Lower leg skin (tissue), 4 donors: ENCODE measurements at places on chromosomes 3 and 15.

GRCh38 chr3:87329065-87329464 lies 52.7 kb upstream of the POU1F1 start:
- no peak for DNase-seq

- no peak for DNase-seq
These were observed 410.4 kb downstream of the TUSC7 start for GRCh38 chr3:117120014-117120413.

DNA sequence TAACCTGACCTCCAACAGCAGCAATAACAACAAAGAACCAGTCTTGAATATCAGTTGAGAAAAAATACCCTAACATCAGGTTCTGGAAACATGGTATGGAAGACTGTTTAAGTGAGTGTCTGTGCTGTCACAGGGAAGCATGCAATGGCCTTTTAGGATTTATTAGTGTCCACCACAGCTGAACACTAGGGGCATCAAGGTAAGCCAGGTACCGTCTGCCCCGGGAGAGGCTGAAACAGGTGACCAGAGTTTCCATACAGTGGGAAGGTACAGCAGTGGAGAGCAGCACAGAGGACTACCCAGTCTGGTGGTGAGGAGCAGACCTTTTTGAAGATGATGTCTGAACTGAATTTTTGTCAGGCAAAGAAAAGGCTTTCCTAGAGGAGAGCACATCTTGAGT lies 18.4 kb downstream of the ZDHHC23 start:
- DNase-seq = no peak

DNA sequence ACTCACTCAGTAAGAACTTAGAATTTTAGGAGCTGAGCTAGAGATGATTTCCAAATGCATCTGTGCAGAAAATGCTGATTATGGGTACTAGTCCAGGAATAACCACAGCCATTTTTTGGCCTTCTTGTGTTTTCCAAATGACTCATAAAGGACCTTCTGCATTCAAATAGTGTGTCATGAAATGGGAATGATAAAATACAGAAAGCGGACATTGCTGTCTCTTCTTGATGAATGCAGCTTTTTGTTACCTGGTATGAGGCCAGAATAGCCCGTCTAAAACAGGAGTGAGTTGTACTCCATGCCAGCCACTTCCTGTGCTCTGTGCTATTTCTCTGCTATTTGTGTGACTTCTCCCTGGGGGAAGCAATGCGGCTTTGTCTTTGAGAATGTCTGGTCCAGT lies 20.5 kb upstream of the FRMD5 start:
- no peak for DNase-seq

GRCh38 chr3:45026038-45026437 lies at the start of gene CLEC3B:
Gene CLEC3B, plus strand, starts transcription at chr3:45026303. Its CDS starts 60 bp downstream, at chr3:45026363.
- no peak for DNase-seq

GRCh38 chr3:187821616-187822317 lies 76.5 kb upstream of the BCL6 start:
- no peak for DNase-seq

- no peak for DNase-seq
These were observed 120.7 kb upstream of the LINGO1 start for GRCh38 chr15:77753281-77753873.

DNA sequence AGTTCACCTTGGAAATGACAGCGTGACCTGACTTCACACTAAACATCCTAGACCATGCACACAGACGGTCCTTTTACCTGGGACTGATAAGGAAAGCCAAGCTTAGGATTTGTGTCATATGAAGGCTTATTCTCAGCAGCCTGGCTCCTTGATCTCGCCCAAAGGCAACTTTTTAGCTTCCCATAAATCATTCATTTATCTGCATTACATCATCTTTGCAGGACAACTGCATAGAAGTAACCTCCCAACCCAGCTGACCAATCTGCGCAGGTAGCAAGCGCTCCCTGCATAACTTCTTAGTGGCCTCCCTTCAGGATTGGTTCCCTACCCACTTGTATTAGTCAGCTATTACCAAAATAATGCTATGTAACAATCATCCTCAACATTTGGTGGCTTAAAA lies 389.9 kb upstream of the PROK2 start:
- no peak for DNase-seq

- DNase-seq = no peak
These were observed 296.4 kb downstream of the TUSC7 start for GRCh38 chr3:117005911-117006522.

- no peak for DNase-seq
These were observed 39.0 kb downstream of the IL12A start for GRCh38 chr3:160027541-160028195.

DNA sequence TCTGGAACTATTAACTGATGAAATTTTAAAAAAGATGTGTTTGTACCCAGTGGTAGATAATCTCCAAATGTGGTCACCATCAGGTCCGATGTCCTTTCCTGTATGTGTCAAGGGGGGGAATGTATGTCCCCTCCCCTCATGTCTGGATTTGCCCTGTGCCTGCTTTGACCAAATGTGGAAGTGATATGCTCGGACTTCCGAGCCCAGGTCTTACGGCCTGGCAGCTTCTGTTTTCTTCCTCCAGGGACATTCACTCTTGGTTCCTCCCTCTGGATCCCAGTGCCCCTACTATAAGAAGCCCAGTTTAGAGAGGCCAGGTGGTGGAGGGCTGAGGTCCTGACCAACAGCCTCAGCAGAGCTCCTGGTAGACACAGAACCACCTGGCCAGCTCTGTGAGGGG lies 75.5 kb downstream of the CCR1 start:
- DNase-seq = no peak

DNA sequence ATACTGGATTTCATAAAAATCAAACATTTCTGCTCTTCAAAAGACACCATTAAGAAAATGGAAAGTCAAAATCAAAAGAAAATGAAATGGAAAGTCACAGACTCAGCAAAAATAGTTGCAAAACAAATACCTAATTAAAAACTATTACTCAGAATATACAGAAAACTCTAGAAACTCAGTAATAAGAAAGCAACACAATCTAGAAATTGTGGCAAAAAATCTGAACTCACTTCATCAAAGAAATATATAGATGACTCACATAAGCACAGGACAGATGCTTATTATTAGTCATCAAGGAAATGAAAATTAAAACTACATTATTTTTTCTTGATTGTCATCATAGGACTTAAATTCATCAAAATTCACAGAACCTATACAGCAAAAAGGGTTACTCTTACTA lies 430.0 kb downstream of the SHQ1 start:
- DNase-seq = no peak

- DNase-seq = no peak
These were observed 167.3 kb upstream of the TBC1D5 start for GRCh38 chr3:17909714-17910113.

DNA sequence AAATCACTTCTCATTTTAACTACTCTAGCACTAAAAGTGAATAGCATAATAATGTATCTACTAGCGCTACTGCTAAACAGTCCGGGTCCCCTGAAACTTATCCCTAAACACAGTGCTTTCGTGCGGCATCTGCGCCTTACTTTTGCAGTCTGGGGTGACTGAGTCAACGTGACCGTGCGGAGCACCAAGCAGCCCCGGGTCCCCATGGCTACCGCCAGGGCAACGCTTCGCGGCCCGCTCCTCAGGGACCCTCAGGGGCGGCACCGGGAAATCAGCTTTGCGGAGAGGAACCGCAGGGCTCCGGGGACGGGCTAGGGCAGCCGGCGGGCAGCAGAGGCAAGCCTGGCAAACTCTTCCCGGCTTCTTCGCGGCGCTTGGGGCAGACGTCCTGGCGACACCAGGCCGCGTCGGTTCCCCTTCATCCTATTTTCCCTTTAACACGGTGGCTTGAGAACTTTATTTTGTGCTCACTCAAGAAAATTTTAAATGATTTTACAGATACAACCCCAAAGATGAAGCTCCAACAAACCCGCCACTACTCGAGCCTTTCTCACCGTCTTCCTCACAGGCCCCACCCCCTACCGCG lies 757 bp upstream of the DIPK2A start:
- peak; percentile 35 for DNase-seq

- DNase-seq = no peak
These were observed 11.3 kb upstream of the SOX2 start for GRCh38 chr3:181700168-181701087.

DNA sequence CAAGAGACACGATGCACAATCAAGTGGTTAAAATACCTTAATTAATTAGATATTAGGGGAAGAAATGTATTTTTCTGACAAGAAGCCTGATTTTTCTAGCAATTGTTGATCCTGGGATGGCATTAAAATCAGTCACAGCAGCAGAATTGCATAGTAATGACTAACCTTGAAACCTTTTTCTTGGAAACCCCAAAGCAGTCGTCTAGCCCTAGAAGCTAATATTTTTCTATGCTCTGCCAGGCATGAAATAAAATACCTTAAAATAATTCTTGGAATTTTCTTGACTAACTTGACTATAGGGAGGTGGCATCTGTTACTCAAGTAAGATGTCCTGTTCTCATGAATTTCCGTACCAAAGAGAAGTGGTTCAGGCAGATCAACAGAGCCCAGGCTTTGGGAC lies 204.1 kb downstream of the THRB start:
- DNase-seq = no peak

DNA sequence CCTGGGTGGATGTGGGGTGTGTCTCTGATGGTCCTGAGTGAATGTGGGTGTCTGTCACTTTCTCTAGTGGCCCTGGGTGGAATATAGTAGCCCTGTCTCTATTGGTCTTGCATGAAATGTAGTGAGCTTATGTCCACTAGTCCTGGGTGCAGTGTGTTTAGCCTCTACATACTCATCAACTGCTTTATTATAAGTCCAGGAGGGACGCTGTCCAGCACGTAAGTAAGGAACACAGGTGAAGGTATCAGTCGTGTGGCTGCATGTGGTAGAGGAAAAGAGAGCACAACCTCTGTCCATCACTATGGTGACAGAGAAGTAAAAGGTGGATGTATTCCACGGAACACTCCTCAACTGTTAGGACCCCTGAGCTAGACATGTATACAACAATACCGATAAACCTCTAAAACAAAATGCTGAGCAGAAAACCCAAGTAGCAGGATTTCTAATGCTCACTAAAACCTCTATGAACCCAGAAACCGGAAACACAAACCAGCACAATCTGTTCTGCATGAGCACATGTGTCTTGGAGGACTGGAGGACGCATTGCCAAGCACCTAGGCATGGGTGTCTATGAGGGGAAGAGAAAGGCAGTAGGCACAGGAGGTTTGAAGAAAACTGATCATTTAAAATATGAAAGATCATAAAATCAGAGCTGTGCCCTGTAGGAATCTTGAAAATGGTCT lies 11.0 kb downstream of the LTF start:
- no peak for DNase-seq

- no peak for DNase-seq
These were observed 85.6 kb downstream of the FRMD4B start for GRCh38 chr3:69300296-69300695.

DNA sequence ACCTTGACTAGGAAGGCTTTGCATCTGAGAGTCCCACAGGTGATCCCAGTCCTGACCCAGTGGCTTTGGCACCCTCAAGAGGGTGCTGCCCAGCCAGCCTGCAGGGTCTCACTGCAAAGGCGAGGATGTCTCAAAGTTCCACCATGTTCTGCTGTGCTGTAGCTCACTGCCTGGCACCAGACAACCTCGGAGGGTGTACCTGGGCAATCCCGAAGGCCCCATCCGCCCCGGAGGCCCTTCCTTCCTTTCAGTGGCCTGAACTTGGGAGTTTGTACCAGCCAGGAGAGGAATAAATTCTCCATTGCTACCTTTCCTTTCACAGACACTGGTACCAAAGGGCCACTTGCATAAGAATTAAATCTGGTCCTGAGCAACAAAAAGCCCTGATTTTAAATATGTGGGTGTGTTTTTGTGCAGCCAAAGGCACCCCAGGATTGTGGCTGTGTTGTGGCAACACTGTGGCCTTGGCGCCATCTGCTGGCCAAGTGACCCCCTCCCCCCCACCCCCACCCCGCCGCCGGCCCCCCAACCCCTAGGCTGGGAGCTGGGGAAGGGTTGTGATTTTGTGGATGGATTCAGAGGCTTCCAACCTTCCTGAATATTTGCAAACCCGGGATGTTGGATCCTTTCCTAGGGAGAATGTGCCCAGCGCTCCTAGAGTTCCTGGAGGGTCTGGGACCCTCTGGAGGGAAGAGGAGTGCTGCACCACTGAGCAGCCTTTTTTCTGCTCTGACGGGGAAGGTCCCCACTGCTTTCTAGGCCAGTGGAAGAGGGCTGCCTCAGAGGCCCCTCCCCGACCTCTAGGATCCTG lies 9.7 kb upstream of the PTPN23 start:
- no peak for DNase-seq

DNA sequence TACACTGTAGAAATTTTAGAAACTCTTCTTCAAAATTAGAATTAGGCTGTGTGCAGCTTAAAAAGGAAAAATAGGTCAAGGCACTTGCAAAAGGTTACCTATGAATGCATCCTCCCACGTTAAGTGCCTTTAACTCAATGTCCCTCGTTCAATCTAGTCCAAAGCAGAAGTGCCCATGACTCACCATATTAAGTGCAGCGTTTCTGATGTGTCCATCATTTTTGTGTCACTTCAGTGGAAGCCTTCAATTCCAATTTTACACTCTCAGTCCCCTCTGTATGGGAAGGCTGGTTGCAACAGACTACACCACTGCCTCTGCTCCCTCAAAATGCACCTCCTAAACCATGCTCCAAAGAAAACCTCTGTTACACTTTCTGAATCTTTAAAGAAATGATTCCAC lies 53.4 kb downstream of the FOXB1 start:
- no peak for DNase-seq

- no peak for DNase-seq
These were observed 20.2 kb downstream of the NIPA1 start for GRCh38 chr15:22806664-22807063.

- no peak for DNase-seq
These were observed 832 bp upstream of the CACNA1D start for GRCh38 chr3:53493595-53493962.

- DNase-seq = no peak
These were observed 21.5 kb upstream of the CHD2 start for GRCh38 chr15:92878593-92879053.

DNA sequence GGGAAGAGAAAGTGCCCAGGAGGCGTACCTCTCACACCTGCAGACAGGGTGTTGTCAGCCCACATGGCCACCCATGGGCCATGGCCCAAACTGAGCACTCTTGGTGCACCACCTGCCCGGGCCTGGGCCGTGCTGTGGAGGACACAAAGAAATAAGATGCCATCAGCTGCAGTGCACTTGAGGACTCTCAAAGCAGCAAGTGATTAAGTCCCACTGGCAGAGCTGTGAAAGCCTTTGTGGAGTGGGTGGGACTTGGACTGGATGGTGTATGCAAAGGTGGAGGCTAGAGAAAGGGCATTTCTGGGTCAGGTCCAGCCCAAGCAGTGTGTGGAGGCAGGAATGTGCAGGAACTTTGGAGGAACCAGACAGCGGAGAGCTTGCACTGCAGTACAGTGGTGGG lies 122.3 kb downstream of the MEGF11 start:
- DNase-seq = no peak

- no peak for DNase-seq
These were observed 379.8 kb downstream of the VPS13C start for GRCh38 chr15:61680260-61681037.

DNA sequence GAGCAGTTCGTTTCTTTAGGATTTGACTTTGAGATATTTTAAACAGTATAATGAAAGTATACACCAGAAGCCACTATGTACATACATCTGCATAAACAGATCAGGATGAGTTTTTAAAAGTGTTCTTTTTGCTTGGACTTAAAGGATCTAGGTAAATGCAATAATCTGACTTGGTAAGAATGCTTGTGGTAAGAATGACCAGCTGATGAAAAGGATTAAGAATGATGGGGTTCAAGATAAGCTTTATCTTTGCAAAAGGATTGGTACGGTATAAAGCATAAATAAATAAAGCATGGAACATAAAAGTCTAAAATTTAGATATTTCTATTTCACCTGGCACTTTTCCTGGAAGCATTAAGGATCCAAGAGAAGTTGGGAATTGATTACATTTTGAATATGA lies 9.8 kb upstream of the MME start:
- DNase-seq = no peak
